ENCODE measurements at places on chromosomes 7 and 10. TPM values are rescaled to one million over a fixed set of nuclear protein-coding genes. Genes with fewer than 3 reads are reported as not detected.

DNA sequence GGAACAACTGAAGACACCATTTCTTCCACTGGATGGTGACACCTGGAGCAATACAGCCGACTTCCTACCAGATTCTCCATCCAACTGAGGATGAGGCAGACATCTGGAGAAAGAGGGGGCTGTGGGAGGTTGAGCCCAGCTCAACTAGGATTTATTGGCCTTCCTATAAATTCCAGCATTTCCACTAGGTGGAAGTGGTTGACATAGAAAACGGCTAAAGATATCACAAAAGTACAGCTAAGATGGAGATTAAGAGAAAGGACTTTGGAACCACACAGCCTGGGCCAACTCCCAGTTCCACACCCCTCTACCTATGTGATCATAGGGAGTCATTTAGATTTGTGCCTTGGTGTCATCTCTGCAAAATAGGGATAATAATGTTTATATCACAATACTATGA, 61.3 kb upstream of the CAV2 start:
- H3K27ac ChIP-seq, result no peak overlapping the region
- DNase-seq, result no peak
- H3K27me3 ChIP-seq, result no peaks in the 10 kb centered on the region
- H3K36me3 ChIP-seq, result no peaks in the 10 kb centered on the region
- no peak overlapping the region for H3K4me3 ChIP-seq

DNA sequence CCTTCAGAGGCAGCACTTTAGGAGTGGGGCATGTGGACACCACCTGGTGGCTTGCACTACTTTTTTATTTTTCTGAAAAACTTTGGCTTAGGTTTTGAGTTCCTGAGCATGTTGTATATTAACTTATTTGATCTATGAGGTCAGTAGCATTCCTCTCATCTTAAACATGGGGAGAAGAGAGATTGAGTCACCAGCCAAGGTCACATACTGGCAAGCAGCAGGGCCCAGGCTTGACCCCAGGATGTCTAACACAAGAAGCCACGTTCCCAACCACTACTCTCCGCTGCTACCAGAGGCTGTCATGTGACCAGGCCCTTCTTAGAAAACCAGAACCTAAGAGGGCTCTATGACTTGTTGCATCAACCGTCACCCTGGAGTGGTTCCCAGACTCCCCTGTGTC, 210.3 kb upstream of the GPR26 start:
- no peak overlapping the region for H3K4me3 ChIP-seq
- no peaks in the 10 kb centered on the region for H3K4me1 ChIP-seq
- DNase-seq, result no peak
- no peaks in the 10 kb centered on the region for H3K27me3 ChIP-seq
- no peaks in the 10 kb centered on the region for H3K36me3 ChIP-seq
- no peak overlapping the region for H3K27ac ChIP-seq

DNA sequence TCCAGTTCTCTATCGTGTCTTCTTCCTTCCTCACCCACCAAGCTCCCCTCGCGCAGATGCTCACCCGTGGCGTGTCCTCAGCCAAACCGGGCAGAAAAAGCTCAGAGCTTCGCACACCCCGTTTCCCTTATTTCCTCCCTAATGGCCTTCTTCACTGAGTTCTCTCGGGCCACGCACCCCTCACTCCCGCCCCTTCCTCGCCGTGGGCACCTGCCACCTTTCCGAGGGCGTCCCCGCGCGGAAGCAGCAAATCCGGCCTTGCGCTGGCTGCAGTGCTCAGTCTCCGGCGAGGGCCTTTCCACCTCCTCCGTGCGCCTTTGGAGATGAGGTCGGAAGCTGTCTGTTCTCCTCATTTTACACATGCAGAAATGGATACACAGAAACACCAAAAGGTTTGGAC, 12.4 kb upstream of the CALML3 start:
- H3K27ac ChIP-seq, result no peak overlapping the region
- no peak for DNase-seq
- H3K36me3 ChIP-seq, result no peaks in the 10 kb centered on the region
- H3K27me3 ChIP-seq, result no peaks in the 10 kb centered on the region
- H3K4me3 ChIP-seq, result no peak overlapping the region

DNA sequence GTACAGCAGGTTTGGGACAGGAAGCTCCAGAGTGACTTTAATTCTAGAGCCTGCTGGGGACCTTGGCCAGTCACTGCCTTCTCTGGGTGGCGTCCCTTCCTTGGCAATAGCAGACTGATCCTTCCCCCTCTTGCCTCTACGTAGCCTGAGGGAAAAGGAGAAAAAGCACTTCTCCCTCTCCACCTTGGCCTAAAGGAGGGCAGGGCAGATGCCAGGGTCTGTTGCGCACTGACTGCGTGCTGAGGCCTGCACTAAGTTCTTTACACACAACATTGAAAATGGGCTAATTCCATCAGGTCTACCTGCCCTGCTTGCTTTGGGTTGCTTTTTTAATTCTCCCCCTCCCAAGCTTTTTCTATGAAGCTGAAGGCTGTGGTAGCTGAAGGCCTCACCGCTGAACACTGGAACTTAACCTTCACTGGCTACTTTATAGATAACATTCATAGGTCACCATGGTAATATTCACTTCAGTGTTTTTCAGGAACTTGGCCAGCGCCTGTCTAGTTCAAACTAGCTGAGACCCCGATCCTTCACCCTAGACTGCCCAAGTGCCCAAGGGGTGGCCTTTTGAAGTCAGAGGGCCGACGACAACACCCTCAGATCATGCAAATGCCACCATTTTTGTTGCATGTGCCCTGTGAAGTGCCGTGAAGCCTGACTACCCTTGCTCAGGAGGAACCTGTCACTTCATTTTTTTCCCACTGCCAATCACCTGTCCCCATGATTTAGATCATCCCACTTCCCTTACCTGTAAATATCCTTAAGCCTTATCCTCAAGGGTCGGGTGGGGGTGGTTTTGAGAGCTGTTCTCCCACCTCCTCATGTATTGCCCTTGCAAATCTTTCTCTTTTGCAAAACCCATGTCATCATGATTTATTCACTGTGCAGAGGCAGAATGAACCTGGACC, 28.7 kb downstream of the PRF1 start:
- H3K4me3 ChIP-seq, result no peak overlapping the region
- H3K27me3 ChIP-seq, result no peaks in the 10 kb centered on the region
- H3K27ac ChIP-seq, result no peak overlapping the region
- peaks cover 16% of the 10 kb centered on the region for H3K4me1 ChIP-seq
- H3K36me3 ChIP-seq, result no peaks in the 10 kb centered on the region
- DNase-seq, result no peak

DNA sequence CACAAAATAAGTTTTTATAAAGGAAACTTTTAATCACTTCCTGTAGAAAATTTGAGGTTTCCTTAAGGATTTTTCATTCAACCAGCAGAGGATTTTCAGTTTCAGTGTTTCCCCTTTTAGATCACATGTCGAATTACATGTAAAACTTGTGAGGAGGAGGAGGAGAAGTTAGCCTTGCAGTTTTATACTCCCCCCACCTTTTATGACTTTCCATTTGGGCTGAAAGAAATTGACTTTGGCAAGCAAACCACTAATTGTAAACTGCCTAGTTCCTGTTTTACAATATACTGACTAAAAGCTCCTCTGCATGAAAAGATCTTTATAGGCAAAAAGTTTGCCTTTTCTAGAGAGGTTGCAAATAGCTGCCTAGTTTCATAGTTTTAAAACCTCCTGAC, 3.0 kb downstream of the BAMBI start:
- no peaks in the 10 kb centered on the region for H3K36me3 ChIP-seq
- DNase-seq, result no peak
- H3K4me1 ChIP-seq, result peaks cover 49% of the 10 kb centered on the region
- H3K27me3 ChIP-seq, result no peaks in the 10 kb centered on the region
- H3K27ac ChIP-seq, result no peak overlapping the region
- no peak overlapping the region for H3K4me3 ChIP-seq

- no peak overlapping the region for H3K4me3 ChIP-seq
- no peak for DNase-seq
- H3K27ac ChIP-seq, result no peak overlapping the region
- H3K36me3 ChIP-seq, result no peaks in the 10 kb centered on the region
- no peaks in the 10 kb centered on the region for H3K4me1 ChIP-seq
Measured at GRCh38 chr7:84697506-84697905, 489.4 kb downstream of the SEMA3D start.

ITIH5 gene
- 86.4 TPM for total RNA-seq

CPXM2 gene
- total RNA-seq, result 30.3 TPM

CALML3 gene
- not detected for total RNA-seq

TAS2R4 gene
- 5.5 TPM for total RNA-seq

SLC18A3 gene
- not detected for total RNA-seq

SPAG6 gene
- not detected for total RNA-seq

CFAP70 gene
- total RNA-seq, result 3.8 TPM

All from tibial nerve (tissue), 4 donors.